ENCODE measurements at places on chromosomes 3 and 15.

DNA sequence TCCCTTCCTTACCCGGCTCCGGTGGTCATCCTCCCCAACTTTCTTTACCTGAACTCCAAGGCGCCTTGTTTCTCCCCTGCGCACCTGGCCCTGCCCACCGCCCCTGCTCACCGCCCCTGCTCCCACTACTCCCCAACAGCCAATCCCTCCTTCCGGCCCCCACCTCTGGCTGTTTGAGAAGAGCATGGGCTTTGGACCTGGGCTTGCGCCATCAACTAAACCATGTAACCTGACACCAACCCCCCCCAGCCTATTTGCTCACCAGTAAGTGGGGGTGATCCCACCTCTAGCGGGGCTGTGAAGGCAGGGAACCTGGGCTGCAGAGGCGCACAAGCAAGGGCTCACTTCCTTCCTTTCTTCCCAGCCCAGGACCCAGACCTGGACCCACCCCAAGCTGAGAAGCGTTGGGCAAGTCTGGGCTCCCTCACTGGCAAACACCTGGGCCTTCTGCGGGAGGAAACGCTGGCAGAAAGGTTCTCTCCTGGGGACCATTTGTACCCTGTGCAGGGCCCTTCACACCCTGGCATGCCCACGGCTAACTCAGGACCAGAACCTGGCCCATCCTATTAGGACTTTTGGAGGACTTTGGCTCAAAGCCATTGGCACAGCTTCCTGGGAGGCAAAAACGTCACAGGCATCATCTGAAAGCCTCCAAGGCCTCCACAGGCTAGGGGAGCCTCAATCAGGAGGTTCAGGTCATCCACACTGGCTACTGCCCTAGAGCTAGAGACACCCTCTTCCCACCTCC is at the start of gene PLXNB1:
Gene PLXNB1, minus strand, starts transcription at position 127 of the 748 bp plus-strand sequence. CDS start 5,475 bp downstream, outside the sequence.
- DNase-seq = no peak

DNA sequence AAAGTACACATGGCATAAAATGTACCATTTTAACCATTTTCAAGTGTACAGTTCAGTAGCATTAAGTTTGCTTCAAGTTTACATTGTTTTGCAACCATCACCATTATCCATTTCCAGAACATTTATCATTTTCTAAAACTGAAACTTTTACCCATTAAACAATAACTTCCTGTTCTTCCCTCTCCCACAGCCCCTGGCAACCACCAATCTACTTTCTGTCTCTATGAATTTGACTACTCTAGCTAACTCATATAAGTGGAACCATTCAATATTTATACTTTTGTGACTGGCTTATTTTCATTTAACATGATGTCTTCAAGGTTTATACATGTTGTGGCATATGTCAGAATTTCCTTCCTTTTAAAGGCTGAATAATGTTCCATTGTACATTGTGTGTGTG is 19.9 kb downstream of the TMEM62 start:
- DNase-seq = no peak

- no peak for DNase-seq
Observed at GRCh38 chr15:61376961-61377360, 147.9 kb upstream of the RORA start.

DNA sequence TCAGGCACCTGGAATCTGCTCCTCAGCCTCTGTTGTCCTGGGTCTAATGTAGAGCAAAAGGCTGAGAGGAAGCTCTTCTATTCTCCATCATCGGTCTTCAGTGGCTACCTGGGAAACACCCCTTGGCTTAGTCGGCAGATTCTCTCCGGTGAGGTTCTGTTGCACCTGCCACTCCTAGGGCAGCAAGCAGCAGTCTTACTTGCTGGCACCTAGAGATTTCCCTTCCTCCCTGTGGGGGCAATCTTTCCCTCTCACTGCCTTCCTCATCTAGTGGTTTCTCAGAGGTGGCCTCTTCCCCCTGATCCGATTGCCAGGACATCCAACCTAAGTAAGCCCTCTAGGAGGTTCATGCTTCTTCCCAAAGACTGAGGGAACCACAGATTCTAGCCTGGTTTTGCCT is 60.8 kb downstream of the PLS1 start:
- no peak for DNase-seq

DNA sequence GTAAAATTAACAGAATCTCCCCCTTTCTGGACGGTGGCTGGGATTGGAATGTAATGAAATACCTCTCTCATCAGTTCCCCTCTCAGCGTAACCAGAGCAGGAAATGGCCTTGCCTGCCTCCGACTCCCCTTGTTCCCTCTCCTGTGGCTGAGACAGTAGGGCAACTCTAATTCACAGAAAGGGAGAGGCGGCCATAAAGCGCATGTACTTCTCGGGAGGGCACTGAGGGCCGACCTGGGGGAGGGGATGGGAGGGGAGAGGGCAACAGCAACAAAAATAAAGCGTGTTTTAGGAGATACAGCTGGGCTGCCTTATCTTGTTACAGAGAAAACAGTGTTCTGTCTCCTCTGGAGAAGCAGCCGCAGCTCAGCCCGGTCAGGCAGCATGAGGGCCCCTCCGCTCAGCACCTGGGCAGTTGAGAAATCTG is 783.3 kb upstream of the ARRDC4 start:
- DNase-seq = no peak

- no peak for DNase-seq
Observed at GRCh38 chr3:130640027-130640426, 106.6 kb downstream of the PIK3R4 start.

- DNase-seq = no peak
Observed at GRCh38 chr3:52236424-52236886, 2.5 kb downstream of the TWF2 start.

DNA sequence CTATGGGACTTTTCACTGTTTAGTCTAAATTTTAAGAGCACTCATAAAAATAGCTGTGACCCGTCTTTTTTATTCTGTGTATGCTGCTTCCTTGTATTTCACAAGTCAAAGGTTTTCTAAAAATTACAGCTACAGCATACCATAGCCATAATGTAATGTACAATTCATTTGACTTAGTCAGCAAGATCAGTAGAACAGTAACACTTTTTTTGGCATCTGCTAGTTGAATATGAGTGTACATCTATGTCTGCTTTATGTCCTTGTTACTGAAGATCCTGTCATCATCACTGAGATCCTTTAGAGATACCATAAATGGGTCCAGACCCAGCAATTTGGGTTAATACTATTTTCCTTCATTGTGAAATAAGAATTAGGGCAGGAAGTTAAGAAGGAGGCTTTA is 42.2 kb downstream of the CMSS1 start:
- DNase-seq = no peak

GRCh38 chr3:190305406-190305805 is 16.8 kb downstream of the CLDN1 start:
- no peak for DNase-seq

Measured in activated CD8-positive, alpha-beta memory T cell treated with anti-CD3 and anti-CD28 coated beads for 4 hours (primary cell).